ENCODE measurements at places on chromosomes 2 and 18.

- DNase-seq, result no peak
Measured at GRCh38 chr2:162518894-162519293, 175.0 kb downstream of the GCA start.

DNA sequence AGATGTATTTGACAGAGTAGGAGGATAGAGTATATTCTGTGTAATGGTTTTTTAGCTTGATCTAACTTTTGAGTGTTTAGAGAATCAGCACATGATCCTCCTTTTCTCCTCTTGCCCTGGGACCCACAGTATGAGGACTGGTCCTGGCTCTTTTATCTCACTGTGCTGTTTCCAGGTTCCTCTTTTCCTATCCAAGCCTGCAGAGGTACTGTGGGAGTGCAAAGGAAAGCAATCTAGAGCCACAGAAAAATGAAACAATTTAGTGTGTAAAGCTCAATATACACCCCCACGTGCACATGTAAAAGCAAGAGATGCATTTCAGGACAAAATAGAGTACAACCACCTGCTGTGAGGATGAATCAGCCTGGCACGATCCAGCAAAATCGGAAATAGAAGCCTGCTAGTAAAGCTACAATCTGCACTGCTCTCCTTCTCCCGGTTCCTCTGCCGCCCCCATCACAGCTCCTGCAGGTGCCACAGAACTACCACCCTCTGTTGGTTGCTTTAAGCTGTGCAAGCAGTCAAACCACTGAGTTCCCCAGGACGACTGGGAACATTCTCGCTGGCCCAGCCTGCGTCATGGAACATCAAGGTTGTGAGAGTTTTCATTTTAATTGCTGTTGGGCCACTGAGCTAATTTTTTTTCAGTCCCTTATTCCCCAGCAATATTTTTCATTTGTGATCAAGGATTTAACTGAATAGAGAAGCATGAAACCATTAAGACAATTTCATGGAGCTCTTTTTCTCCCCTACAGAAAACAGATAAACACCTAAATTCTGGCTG lies 47.8 kb upstream of the MAPRE3 start:
- DNase-seq, result peak; percentile 26

DNA sequence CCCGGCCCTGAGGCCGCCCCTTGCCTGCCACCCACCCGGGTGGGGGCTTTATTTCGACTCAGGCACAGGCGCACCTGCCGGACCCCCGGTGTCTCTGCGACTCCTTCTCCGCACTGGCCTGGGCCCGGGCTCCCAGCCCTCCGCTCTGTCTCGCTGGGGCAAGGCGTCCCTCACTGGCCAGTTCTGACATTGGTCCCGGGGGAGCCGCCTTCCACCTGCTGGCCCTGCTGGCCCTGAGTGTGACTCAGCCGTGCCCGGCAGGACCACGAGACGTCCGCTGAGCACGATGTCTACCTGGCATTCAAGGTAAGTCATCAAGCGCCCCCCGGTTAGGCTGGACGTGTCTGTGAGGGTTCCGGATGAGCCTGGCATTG lies 131.5 kb upstream of the CTDP1 start:
- no peak for DNase-seq

DNA sequence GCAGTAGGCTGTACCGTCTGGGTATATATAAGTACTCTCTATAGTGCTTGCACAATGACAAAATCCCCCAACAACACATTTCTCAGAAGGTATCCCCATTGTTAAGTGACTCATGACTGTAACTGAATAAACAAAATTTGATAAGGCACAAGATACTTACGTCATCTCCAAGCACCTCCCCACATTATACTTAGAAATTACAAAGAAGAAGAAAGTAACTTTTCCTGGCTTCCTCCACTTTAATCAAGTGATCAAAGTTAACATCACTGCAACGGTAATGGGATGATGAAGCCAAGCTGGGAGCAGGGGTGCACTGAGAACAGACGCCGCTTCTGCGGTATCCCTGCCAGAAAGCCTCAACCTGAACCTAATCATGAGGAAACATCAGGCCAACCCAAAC lies 9.7 kb downstream of the TNS1 start:
- no peak for DNase-seq

DNA sequence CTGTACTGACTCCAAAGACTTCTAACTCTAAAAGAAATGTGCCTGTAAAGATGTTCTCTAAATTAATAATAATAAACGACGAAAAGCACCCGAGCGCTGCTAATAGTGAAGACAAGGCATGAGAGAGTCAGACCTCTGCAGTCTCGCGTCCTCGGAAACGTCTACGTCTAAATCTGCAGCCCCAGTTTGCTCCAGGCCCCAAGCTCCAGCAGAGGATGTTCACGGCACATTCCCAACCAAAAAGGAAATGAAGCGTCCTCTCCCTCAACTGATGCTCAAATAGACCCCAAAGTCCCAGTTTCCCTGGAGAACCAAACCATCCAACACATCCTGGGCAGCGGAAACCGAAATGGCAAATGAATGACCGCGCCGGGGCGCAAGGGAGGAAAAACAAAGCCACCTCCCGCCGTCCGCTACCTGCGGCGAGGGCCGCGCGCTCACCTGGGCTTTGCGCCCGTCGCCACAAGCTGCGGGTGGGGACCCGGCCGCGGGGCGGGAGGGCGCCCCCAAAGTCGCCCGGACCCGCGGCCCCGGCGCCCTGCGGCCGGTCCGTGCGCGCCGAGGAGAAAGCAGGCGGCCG lies 47.1 kb upstream of the CCDC150 start:
- DNase-seq, result peak; percentile 84

DNA sequence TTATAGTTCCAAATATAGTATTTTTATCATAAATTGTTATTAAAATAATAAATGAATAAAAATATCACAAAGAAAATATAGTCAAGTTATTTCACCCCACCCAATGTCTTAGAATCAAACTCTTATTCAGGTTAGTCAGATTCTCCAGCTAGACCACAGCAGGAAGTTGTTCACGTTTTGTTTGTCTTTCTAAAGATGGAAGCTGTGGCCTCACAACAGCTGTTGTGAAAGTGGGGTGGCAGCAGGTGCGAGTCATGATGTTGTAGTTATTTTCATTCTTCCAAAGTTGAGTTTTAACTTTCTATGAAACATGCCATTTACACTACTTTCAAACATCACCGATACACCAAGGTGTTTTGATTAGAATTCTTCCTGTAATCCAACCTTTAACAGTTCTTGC lies 272.9 kb downstream of the SLC8A1 start:
- DNase-seq, result no peak

DNA sequence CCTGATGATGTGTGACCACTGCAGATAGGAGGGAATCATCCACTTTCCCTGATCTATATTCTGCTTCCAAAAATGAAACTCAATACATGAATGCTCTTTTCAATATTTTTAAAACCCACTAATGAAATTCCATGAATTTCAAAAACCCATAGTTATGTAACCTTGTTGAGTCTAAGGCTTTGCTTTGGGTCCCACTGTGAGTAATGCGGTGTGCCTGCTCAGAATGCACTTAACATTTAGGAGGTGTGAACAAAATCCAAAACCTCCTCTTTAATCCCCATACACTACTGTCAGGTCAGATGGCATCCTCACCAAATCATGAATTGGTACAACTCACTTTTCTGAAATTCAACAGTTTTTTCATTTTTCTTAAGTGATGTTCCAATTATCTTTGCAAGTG lies 50.4 kb downstream of the CCDC93 start:
- DNase-seq, result no peak

GRCh38 chr18:78992041-78993011 lies 12.7 kb downstream of the SALL3 start:
- DNase-seq, result no peak

GRCh38 chr18:58209326-58209725 lies 165.3 kb downstream of the NEDD4L start:
- no peak for DNase-seq

- DNase-seq, result no peak
Measured at GRCh38 chr18:56402872-56403516, 235.4 kb downstream of the TXNL1 start.

GRCh38 chr2:16644221-16644925 lies 21.3 kb downstream of the CYRIA start:
- no peak for DNase-seq

DNA sequence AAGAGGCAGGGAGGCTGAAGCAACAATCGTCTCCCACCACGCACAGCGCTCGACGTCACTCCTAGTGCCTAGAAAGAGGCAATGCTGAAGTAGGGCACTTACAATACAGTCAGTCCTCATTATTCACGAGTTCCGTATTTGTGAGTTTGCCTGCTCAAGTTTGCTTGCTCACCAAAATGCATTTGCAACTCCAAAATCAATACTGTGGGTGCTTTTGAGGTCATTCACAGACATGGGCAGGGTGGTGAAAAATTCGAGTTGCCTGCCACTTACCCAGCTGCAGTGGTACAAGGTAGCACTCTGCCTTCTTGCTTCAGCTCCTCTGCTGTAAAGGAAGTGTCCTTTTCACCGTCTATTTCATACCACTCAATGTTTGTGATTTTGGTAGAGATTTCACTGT lies 113.7 kb upstream of the NCK2 start:
- DNase-seq, result no peak

DNA sequence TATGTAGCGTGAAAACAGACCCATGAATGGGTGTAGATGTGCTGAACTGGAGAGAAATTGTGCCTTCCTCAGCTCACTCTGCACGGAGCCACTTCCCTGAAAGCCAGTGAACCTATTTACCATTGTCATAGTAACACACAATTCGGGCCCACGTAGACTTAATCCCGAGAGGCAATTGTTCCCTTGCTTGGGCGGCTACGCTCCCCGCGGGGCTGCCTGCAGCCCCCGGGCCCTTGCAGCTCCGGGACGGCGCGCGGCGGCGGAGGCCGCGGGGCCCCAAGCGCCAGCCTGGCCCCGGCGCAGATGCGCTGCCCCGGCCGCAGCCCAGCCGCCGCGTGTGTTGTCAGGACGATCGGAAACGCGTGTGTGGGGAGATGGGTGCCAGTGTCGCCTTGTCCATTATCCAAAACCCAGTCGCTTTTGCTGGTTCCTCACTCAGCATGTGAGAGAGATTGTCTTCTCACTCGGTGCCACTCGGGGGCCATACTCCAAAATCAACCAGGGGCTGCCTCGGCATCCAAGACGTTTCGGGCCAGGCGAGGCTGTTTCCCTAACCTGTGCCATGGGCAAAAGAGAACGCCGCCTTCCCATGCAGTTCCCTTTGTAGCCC lies 17.9 kb upstream of the LRRTM1 start:
- no peak for DNase-seq

DNA sequence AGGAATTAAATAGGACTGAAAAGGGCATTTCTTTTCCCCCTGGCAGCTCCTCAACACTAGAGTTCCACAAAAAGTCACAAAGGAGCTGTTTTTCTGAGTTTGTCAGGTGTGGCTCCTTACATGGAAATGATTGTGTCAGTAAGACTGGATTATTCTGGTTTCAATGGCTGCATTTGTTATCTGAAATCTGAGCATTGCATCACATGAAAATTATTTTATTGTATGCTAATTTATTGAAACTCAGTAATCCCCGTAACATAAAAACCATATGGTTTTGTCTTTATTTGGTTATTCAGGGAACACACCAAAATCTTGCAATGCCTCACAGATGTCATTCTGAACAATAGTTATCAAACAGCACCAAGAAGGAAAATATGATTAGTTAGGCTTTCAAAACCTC lies 439.7 kb upstream of the TNP1 start:
- DNase-seq, result no peak

GRCh38 chr2:135004005-135004746 lies 43.1 kb downstream of the MAP3K19 start:
- DNase-seq, result peak; percentile 37

- DNase-seq, result no peak
Measured at GRCh38 chr2:31052284-31052683, 86.0 kb downstream of the GALNT14 start.

GRCh38 chr2:169225906-169226305 lies 136.4 kb downstream of the LRP2 start:
- DNase-seq, result no peak

GRCh38 chr2:69962986-69963730 lies 1.7 kb upstream of the ASPRV1 start:
- no peak for DNase-seq

- no peak for DNase-seq
Measured at GRCh38 chr2:17517481-17518211, 594 bp downstream of the RAD51AP2 start.

GRCh38 chr2:98734162-98734561 lies 3.2 kb upstream of the MGAT4A start:
- no peak for DNase-seq

GRCh38 chr2:173286153-173286809 lies 68.4 kb upstream of the CDCA7 start:
- DNase-seq, result no peak

GRCh38 chr2:121061633-121062032 lies 223.4 kb downstream of the TFCP2L1 start:
- no peak for DNase-seq

GRCh38 chr18:10166164-10166807 lies 252.5 kb downstream of the VAPA start:
- DNase-seq, result no peak

DNA sequence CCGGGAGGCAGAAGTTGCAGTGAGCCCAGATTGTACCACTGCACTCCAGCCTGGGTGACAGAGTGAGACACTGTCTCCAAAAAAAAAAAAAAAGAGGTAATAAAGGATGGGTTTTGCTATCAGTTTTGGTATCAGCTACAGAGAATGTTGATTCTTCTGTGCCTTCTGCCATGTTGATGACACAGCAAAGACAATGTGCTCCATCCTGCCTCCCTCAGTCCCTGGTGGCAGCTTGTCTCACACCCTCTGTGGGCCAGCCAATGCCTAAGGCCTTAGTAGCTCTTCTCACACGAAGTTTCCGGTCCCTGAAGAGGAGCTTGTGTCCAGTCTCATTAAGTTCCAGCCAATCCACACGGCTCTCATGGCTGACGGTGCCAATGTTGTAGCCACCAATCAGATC lies 17.6 kb downstream of the IFT172 start:
- no peak for DNase-seq

DNA sequence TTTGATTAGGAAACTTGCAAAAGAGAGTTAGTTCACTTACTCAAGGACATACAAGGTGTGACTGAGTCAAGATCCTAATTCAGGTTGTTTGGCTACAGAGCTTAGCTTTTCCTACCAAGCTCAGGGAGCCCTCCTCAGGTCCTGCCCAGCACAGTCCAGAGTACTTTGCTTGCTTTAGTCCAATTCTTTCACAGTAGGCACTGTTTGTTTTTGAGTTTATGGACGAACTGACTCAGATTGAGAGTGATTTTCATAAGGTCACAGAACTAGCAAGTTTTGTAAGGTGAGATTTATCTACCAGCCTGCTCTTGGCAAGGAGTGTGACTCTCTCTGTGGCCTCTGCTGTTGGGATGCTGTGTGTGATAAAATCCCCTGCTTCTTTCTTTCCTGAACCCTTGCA lies 310.5 kb downstream of the PTPRM start:
- no peak for DNase-seq
